ENCODE measurements at places on chromosomes 12 and 14.

GRCh38 chr14:92890830-92891588 lies 31.9 kb upstream of the CHGA start:
- DNase-seq: no peak

- DNase-seq: no peak
These were observed 2.6 kb downstream of the SOAT2 start for GRCh38 chr12:53105712-53106439.

GRCh38 chr12:26599096-26599695 lies 233.8 kb downstream of the ITPR2 start:
- DNase-seq: no peak

DNA sequence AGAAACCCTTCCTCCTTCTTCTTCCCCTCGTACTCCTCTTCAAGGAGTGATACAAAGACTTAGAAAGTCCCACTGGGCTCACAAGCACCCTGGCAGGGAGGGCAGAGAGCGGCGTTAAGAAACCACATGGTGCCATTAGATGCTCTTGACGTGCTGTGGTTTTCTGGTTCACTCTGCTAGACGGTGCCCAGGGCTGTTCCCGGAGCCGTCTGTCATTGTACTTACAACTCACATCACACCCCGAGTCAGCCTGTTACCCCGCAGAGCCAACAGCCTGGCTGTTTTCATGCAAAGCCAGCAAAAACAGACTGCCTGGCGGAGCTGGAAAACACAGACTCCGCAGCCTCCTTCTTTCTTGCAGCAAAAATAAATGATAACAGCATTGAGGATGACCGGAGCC lies 232.6 kb upstream of the TBX3 start:
- no peak for DNase-seq

- DNase-seq: no peak
These were observed 17.4 kb downstream of the OTOGL start for GRCh38 chr12:80116735-80117134.
